ENCODE measurements at places on chromosomes 12 and 14. TPM values are rescaled to one million over a fixed set of nuclear protein-coding genes. Genes with fewer than 3 reads are reported as not detected.

GPR65 gene
- polyA plus RNA-seq = 0.04 TPM

GRCh38 chr12:26401874-26402273, 206.5 kb downstream of the SSPN start:
- no peak for DNase-seq

BMP4 gene
- polyA plus RNA-seq = 25.4 TPM

G2E3 gene
- 21.7 TPM for polyA plus RNA-seq

GRCh38 chr12:50923361-50924130, 28.8 kb upstream of the HIGD1C start:
- no peak for DNase-seq

DNA sequence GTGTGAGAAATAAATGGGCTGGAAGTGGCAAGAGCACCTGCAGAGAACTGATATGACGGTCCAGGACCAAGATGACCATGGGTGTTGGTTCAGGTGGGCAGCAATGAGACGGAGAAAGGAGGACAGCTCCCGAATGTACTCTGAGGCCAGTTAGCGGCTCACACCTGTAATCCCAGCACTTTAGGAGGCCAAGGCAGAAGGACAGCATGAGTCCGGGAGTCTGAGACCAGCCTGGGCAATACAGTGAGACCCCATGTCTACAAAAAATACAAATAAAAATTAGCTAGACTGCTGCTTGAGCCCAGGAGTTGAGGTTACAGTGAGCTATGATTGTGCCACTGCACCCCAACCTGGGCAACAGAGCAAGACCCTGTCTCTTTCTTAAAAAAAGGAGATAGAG, 60.1 kb downstream of the FOXN3 start:
- no peak for DNase-seq

CD9 gene
- 177 TPM for polyA plus RNA-seq

PLEKHH1 gene
- polyA plus RNA-seq = 0.15 TPM

DNA sequence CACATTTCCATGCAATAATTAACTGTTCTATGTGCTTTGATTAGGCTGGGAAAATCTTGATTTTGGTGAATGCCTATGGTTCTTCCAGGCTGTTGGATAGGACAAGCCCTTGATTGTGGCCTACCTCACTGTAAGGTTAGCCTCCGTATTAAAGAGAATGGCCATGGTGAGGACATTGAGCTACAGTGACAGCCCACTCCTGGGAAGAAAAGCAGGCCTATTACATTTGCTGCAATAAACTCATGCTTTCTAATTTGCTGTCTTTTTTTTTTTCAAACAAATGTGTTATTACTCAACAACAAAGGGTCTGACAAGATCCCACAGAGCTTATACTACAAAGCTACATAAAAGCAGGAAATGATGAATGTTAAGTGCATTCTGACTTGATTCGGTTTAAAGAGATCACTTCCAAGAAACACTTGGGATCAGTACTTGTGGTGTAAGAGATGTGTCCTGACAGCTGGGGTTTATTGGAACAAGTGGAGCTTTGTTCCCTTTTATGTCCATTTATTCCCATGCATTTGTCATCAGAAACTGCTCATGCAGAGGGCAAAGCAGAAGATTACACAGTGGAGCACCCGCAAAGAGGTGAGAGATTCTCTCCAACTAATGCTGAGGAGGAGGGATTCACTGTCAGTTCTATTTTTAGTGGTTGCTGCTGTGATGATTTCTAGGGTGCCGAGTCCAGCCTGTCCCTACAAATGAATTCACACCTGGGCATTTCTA, 29.1 kb upstream of the KCNK10 start:
- DNase-seq = no peak

GRCh38 chr14:67883717-67884116, 64.1 kb downstream of the RAD51B start:
- no peak for DNase-seq

FOXG1 gene
- polyA plus RNA-seq = not detected

SERPINA12 gene
- polyA plus RNA-seq = not detected

PRR4 gene
- polyA plus RNA-seq = 4.3 TPM
